ENCODE measurements at places on chromosomes 11 and 22.

- no peak for DNase-seq
Observed at GRCh38 chr22:35435201-35435740, 35.3 kb downstream of the MCM5 start.

- no peak for DNase-seq
Observed at GRCh38 chr11:120565466-120566155, 54.1 kb downstream of the GRIK4 start.

DNA sequence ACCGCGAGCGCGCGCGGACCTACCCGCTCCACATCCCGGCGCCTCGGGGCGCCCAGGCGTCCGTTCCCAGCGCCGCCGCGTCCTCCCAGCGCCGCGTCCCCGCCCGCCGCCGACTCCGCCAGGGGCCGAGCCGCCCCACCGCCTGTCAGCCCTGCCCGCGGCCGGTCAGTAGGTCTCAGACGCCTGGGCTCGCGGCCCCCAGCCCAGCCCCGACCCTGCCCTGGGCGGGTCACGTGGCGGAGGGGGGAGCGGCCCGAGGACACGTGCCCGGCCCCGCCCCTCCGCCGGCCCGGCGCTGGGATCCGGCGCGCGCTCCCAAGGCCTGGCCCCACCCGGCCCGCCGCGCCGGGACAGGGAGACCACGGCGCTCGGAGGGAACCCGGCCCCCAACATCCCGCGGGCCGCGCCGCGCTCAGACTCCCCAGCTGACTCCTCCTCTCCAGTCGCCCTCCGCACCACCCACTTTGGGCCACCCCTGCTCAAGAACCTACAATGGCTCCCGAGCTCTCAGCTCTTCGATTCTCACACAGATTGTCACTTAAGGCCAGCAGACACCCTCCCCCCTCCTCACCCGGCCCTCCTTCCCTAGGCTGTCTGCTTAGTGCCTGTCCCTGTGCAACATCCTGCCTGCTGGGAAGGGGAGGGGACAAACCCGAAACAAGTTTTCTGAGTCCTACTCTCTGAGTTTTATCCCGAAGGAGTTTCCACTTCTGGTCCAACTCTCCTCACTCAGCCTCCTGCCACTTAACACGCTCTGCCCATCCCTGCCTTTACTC, at the start of gene RAB3IL1:
Gene RAB3IL1, minus strand, starts transcription at position 233 of the 776 bp plus-strand sequence. Its CDS starts 199 bp downstream, at position 34.
- DNase-seq, result no peak

DNA sequence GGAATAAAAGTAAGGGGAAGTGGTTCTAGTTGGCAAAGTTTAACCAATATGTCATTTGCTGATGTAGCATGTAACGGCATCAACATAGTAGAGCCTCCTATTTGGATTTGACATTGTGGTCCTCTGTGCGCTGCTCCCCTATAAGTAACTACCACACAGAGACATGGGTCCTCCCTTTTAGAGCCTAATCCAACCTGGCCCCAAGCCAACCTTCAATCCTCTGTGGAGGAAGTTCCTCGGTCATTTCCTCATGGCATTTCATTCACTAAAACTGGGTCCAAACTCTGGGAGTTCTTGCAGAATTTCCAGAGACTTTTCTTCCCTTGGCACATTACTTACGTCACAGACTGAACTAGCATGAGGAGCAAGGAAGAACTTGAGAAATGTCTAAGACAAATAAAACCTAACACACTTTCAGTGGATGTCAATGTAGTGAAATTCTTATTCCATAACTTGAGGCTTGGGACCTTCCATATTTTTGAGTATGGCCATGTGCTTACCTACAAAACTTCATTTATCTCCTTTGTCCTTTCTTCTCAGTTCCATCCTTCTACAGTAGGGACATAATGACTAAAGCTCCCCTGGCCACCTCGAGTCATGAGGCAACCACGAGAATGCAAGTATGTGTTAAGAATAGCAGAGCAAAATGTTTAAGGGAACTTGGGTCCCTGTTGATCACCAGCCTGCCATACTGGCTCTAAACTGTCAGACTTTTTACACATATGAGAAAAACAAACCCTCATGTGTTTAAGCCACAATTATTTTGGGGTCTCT, 34.7 kb downstream of the MMP20 start:
- DNase-seq, result no peak

DNA sequence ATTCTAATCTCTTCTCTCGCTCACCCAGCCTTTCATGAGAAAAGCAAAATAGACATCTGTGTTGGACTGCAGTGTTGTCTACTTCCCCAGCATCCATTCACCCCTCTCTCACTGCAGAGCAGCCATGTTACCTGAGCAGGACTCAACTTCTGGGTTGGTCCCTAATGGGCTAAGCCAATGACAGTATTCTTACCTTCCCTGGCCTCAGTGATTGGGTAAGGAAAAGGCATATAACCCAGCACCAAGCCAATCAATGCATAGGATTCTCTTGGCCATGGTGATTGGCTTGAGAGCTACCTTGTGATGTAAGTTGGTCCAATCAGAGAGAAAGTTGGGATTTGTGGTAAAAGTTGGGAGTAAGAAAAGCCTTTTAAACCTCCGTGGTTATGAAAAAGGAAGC, 99.8 kb upstream of the NECTIN1 start:
- no peak for DNase-seq

DNA sequence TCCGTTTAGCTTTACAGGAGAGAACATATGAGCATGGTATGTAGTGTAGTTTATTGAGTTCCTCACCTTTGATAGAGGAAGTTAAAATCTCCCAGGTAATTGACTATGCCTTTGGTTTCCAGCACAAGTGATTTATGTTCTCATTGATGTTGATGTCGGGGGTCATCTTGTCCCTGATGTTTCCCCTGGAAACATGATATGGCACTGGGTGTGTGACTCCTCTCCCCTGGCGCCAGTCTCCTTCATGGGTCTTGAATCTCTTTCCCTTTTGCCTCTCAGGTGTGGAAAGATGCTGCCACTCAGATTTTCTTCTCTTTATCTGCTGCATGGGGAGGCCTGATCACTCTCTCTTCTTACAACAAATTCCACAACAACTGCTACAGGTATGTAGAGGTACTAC, 28.3 kb downstream of the SLC6A5 start:
- no peak for DNase-seq

GRCh38 chr11:128848815-128849455, 18.2 kb downstream of the KCNJ1 start:
- DNase-seq, result no peak

DNA sequence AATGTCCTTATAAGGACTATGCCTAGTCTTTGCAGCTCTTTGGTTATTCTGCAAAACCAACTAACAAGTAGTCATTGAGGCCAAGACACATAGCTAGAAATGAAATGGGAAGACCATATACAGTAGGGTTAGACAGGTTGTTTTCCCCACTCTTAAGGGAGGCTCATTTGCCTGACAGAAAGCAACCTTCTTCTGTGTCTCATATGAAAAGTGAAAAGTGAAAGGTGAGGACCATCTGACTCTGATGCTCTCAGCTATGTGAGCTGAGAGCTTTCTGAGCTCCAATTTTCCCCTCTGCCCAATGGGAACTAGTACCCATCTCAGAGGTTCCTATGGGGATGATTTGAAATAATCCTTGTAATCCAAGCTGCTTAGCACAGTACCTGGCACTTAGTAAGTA, 142.0 kb upstream of the BDNF start:
- DNase-seq, result no peak

GRCh38 chr11:78432058-78432515, 14.5 kb upstream of the GAB2 start:
- DNase-seq, result no peak

DNA sequence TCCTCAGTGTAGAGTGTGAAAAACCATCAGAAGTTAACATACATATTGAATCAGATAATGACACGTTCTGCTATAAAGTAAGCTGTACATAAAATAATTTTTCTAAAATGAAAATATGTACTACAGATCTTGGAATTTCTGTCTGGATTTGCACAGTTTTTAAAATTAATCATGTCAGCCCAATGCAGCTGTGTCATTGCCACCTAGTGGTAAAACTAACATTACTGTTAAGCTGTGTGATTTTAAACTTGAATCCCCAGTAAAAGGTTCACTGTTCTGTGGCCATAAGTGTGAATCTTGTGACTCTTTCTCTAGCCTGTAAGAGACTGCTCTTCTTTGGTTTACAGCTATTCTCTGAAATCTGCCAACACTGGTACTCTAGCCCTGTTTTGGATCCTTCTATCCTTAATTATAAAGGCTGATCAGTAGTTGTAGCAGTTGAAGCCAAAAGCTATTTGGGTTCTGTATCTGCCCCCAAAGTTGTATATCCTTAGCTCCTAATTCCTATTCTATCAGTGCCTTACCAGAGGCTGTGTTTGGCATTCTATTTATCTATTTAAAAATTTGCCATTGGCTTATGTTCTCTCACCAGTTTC, 4.0 kb downstream of the JRKL start:
- no peak for DNase-seq

GRCh38 chr11:11381471-11382105, 28.5 kb upstream of the CSNK2A3 start:
- DNase-seq, result no peak

DNA sequence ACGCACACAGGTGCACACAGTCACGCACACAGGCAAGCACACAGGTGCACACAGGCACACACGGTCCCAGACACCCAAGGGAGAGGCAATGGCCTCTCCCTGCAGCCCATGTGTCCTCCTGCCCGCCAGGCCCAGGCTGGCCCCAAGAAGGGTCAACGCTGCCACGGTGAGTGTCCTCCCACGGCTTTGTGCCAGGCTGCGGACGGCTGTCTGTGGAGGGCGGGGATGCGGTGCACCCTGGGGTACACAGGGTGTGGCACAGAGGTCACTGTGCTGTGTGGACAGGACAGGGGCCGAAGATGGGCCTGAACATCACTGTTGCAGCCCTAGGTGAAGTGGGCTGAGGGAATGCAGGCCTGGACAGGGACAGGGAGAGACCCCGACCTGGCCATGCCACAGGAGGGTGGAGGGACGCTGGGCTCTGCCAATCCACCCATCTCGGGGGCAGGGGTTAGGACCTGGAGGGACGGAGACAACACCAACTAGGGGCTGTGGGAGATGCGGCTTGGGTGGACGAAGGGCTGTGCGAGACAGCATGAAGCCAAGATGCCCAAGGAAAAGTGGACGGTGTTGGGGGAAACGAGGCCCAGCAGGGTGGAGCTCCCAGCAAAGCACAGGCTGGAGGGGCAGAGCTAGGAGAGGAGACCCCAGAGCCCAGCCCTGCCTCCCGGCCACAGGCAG, 523.8 kb downstream of the BRD1 start:
- DNase-seq, result no peak

- DNase-seq, result no peak
Observed at GRCh38 chr11:28400331-28401100, 292.3 kb downstream of the METTL15 start.

- no peak for DNase-seq
Observed at GRCh38 chr11:7668464-7668863, 4.8 kb downstream of the CYB5R2 start.

GRCh38 chr11:72482211-72482812, 48.0 kb upstream of the CLPB start:
- DNase-seq, result peak; percentile 56

- no peak for DNase-seq
Observed at GRCh38 chr11:94884376-94884775, 89.0 kb downstream of the CWC15 start.

DNA sequence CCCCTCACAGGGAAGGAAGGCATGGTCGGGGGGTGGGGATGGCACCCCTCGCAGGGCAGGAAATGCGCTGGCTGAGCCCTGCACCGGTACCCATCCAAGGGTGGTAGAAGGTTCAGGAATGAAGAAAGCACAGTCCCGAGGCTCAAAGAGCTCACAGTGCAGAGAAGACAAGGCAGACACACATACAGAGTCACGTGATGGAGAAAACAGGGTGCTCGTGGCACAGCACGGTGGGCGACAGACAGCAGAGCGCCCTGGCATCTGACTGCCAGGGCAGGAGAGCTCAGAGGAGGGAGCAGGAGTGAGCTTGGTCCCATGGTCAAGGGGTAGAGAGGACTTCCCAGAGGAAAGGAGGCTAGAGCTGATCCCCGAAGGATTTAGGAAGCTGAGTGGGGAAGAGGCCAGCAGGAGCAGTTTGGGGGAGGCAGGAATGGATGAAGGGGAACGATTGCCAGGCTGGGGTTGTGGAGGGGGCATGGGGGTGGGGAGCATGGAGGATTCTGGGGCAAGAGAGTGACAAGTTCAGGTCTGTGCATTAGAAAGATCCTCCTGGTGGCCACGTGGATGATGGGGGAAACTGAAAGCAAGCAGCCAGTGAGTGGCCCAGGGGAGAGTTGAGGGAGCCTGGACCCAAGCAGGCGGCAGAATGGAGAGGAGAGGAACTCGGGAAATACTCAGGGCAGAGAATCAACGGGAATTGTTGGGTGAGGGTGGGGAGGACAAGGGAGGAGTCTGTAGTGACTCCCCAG, 43.9 kb downstream of the PDE2A start:
- no peak for DNase-seq

DNA sequence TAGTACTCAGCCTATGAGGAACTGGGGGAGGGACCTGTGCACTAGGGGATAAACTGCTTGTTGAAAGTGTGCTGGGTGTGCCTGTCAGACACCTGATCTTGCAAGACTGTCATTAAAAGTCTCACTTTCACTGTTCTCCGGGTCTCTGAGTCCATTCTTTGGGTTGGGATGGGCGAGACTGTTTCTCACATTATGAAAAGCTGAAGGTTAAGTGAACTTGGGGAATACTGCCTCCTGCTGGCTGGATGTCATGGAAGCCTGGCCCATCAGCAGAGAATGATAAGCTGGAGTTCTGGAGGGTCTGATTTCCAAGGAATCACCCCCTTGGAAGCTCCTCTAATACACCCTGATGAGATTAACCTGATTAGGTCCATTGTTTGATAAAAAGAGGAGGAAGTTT, 9.0 kb upstream of the VPREB1 start:
- DNase-seq, result no peak

- no peak for DNase-seq
Observed at GRCh38 chr11:127587511-127587910, 586.9 kb upstream of the KIRREL3 start.

DNA sequence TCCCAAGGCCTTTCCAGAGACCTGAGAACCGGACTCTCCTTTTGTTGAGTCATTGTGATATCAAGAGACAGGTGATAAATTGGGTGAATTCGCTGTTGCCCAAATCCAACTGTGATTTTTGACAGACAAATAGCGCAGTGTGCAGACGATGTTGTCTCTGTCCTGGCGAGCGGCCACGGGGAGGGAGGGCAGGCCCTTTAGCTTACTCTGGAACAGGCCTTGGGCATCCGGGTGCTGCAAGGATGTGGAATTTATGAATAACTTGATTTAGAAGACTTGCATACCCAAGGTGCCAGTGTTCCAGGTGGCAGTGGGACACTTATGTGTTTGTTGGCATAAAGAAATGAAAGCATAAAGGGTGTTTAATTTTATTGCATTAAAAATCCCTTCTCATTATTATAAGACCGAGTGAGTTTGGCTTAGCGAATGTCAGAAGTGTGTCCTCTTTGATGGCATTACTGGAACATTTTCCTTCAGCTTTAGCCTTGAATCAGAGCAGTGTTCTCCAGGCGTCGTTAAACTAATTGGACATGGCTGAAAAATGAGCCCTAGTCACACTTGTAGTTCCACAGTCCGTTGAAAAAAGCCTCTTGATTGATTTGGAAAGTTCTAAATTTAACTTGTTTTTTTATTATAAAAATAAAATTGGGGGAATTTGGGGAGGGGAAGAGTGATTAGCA, 9.4 kb downstream of the LDLRAD3 start:
- no peak for DNase-seq

- DNase-seq, result no peak
Observed at GRCh38 chr11:7251836-7252682, at the start of gene SYT9. Gene SYT9 (plus strand): TSS chr11:7251904. CDS start chr11:7252187, 283 bp downstream.

- DNase-seq, result no peak
Observed at GRCh38 chr11:1761110-1761856, 2.4 kb downstream of the CTSD start.

All from NCI-H1436 (cell line).